HTR-8/SVneo (cell line): ENCODE measurements at places on chromosomes 12 and 14.

- DNase-seq, result no peak
Measured at GRCh38 chr12:12008931-12009611, 61.7 kb upstream of the BCL2L14 start.

GRCh38 chr14:101495827-101496775, 65.2 kb upstream of the DIO3 start:
- DNase-seq, result no peak

DNA sequence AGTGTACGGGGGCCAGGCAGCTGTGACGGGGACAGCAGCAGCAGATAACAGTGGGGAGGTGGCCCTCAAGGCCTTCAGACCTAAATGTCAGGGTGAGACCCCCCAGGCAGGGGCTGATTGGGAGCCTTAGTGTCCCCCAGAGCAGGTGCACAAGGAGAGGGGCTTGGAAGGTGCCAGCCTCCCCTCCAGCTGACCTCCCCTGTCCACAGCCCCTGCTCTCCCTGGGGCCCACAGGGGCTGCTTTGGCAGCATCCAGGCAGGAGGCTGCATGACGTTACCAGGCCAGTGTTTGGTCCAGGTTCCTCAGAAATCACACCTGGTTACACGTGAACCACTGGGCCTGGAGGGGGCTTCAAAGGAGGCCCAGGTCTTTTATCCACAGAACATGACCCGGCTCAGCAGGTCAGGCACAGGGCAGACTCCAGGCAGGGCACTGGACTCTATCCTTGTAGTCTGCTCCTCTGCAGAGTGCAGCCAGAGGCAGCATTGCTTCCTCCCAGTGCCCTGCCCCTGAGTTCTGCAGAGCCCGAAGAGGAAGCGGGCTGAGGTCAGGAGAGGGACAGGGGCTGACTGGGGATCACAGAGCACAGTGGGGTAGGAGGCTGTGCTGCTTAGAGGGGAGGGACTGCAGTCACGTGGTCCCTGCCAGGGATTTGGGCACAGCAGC, 2.6 kb upstream of the TRMT61A start:
- DNase-seq, result no peak

GRCh38 chr12:123990511-123990910, 17.5 kb downstream of the ZNF664 start:
- no peak for DNase-seq

- no peak for DNase-seq
Measured at GRCh38 chr12:43676183-43676813, 82.3 kb downstream of the PUS7L start.

- no peak for DNase-seq
Measured at GRCh38 chr14:69291891-69292561, 32.1 kb downstream of the GALNT16 start.
